GF-D8 (cell line): ENCODE measurements at places on chromosomes 6 and 20.
A peak's percentile ranks its signal among the peaks of the same experiment; 100 is the strongest.

GRCh38 chr6:68038815-68039408 is 596.2 kb upstream of the ADGRB3 start:
- no peak for DNase-seq

- DNase-seq, result no peak
Measured at GRCh38 chr20:24444526-24445190, 24.8 kb upstream of the SYNDIG1 start.

GRCh38 chr6:167396659-167397490 is 72.0 kb downstream of the TTLL2 start:
- DNase-seq, result no peak

DNA sequence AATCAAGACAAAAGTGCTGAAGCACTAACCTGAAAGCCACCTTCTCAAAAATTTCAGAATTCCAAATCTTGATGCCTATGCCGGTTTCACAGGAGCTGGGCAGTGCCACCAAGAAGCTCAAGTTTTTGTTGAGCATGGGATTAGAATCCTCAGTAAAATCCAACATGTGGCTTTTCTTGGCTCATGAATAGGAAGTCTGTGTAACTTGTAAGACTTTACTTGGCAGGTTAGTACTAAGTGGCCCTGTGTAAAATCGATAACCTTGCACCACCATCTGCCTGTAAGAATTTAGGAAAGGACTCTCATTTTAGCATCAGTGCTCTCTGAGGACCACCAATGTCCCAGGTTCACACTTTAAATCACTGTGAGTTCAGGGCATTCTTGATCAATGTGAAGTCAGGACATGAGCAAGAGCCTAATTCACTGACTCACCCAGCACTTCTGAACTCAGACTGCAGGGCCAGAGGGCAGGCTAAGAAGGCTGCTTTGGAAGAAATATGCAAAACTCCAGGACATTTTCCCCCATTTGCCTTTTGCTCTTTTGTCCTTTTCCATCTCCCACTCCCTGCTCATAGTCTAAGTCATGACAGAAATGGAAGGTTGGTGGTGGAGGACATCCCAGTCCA is 113.2 kb downstream of the EDN1 start:
- DNase-seq, result no peak

- DNase-seq, result no peak
Measured at GRCh38 chr6:25239059-25239458, 40.1 kb upstream of the CARMIL1 start.

DNA sequence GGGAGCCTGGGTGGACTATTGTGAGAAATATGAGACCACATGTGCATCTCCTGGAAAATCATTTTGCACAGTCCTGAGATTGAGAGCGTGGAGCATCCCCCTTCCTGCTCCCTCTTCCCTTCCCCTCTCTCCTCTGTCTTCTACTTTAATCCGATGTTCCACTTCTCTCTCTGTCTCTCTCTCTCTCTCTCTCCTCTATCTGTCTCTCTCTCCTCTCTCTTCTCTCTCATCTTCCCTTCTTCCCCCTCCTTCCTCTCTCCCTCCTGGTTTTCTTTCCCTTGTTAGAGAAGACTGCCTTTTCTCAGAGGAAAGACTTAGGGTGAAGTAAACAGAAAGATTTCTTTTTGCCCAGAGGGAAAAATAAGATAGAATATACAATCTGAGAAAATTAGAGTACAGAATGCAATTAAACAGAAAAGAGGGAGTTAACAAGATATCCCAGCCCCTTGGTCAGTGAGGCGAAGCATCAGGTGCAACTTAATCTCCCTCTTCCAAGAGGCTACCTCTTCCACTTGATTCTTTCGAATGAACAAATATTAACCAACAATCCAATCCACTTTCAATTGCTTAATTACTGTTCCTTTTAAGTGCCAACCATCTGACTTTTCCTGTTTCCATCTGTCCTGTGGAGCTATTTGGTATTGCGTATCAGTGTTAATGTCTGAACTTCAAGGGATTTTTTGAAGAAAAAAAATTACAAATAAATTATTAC is 14.6 kb downstream of the KHDC1 start:
- DNase-seq, result no peak

- no peak for DNase-seq
Measured at GRCh38 chr6:127857051-127857637, 43.7 kb downstream of the THEMIS start.

- DNase-seq, result no peak
Measured at GRCh38 chr6:138465007-138465645, 34.2 kb downstream of the NHSL1 start.

GRCh38 chr6:133741375-133741861 is 147.5 kb upstream of the TCF21 start:
- DNase-seq, result no peak

DNA sequence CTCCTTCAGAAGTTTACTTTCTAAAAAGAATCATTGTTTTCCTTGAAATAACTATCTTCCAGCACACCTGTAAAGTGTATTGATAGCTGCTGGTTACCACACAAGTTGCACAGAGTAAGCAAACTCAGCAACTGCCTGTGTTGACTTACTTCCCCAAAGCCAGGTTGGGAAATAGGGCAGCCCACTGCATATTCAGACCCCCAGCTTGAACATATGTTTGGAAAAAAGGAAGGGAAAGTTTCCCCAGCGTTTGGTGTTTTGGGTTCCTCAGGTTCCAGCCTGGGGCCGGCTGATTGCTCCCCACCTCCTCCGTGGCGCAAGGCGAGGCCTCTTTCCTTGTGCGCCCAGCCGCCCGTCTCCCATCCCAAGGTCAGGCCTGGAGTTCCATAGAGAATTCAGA is 70.1 kb upstream of the QKI start:
- no peak for DNase-seq

- no peak for DNase-seq
Measured at GRCh38 chr6:46735720-46736031, 501 bp upstream of the PLA2G7 start.

GRCh38 chr6:135506270-135506997 is 8.9 kb upstream of the AHI1 start:
- peak; percentile 13 for DNase-seq
